ENCODE measurements at places on chromosomes 2 and 18.
A peak's percentile ranks its signal among the peaks of the same experiment; 100 is the strongest.

GRCh38 chr2:238646803-238647202 lies 201.1 kb upstream of the TWIST2 start:
- no peak for DNase-seq

GRCh38 chr2:37323176-37323780 lies 1.4 kb downstream of the PRKD3 start:
- no peak for DNase-seq

DNA sequence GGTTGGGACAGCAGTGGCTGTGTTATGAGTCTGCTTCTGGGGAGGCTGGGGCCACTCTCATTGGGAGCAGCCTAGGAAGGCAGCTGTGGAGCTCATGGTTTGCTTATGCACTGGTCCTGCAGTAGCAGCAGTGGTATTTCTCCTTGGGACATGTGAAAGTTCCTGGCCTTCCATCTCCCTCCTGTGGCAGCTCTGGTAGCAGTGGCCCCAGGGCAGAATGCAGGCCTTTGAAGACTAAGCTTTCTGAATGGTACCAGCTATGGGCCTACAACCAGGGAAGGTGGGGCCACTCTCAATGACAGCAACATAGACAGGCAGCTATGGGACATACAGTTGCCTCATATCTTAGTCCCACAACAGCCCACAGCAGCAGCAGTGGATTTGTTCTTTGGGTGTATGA lies 117.3 kb upstream of the VWC2L start:
- DNase-seq, result no peak

- peak; percentile 75 for DNase-seq
Observed at GRCh38 chr2:127479219-127479825, 47.0 kb downstream of the IWS1 start.

Measured in erythroblast (primary cell).